Left lung (tissue), 14 donors: ENCODE measurements at places on chromosomes 6 and 20. TPM values are rescaled to one million over a fixed set of nuclear protein-coding genes. Genes with fewer than 3 reads are reported as not detected.
A peak's percentile ranks its signal among the peaks of the same experiment; 100 is the strongest.

DNA sequence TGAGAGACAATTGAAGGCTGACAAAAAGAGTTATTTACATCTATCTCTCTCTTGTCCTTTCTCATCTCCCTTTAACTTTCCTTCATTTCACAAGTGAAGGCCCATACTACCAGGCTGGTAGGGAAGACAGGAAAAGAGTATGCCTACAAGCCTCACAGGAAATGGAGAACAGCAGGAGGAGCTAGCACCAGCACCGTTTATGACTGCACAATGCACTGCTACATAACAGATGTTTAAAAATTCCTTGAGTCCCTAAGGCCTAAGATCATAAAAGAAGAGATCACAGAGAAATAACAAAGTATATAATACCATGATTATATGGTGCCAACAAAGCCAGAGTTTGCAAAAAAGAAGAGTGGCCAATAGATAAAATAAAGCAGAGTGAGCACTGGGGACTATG, 194.8 kb downstream of the UNC5CL start:
- no peak overlapping the region for H3K4me3 ChIP-seq
- no peaks in the 10 kb centered on the region for H3K4me1 ChIP-seq
- H3K36me3 ChIP-seq: no peaks in the 10 kb centered on the region
- no peak overlapping the region for H3K27ac ChIP-seq

- H3K4me3 ChIP-seq: peak overlapping the region; percentile 89
- peaks cover 11% of the 10 kb centered on the region for H3K27me3 ChIP-seq
- peak; percentile 26 for DNase-seq
- H3K36me3 ChIP-seq: no peaks in the 10 kb centered on the region
Observed at GRCh38 chr6:36028088-36028876, 674 bp downstream of the MAPK14 start.

DNA sequence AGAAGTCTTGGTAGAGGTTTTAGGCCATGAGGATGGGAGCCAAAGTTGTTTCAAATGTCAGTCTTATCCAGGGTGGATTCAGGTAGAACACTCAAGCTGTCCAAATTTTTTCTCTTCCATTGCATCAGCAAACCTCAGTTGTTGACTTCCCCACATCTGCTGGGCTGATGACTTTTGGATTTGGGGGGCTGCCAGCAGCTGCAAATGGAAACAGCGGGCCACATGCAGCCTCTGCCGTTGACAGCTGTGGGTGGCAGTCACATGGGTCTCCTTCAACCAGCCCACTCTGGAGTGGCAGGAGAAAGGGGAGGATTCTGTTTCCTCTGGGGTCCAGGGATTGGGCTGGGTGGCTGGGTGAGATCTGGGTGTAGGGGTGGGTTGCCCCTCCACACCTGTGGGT, 5.8 kb upstream of the MLN start:
- no peak overlapping the region for H3K4me3 ChIP-seq
- no peak for DNase-seq
- no peaks in the 10 kb centered on the region for H3K36me3 ChIP-seq
- no peak overlapping the region for H3K27ac ChIP-seq
- H3K27me3 ChIP-seq: peaks cover 89% of the 10 kb centered on the region

DNA sequence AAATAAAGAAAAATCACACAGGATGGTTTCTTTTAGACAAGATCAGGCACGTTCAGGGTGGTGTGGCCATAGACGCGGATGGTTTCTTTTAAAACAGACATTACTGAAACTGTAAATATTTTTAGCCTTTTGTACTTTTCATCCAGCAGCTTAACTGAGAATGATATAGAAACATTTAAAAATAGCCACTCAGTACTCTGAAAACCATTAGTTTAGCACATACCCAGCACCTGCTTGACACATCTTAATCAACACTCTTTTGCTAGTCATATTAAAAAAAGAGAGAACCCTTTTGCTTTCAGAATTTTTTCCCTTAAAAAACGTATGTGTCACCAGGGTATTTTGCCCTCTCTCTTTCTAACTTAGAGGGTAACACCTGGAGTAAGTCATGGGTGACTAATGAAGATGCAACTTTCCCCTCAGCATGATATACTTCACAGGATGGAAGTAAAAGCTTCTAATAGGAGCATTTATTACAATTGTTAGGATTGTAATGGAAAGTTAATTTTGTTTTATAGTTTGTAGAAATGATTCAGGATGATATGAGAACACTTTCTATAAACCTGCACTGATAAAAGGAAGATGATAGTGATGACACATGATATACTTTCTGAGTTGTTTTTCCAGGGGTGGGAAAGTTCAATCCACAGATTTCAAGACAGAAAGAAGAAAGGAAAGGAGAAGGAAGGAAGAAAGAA, 45.2 kb downstream of the BACH2 start:
- DNase-seq: no peak
- H3K27me3 ChIP-seq: no peaks in the 10 kb centered on the region
- no peaks in the 10 kb centered on the region for H3K36me3 ChIP-seq
- no peaks in the 10 kb centered on the region for H3K4me1 ChIP-seq

GRCh38 chr20:33445881-33446625, 2.5 kb upstream of the SNTA1 start:
- H3K4me1 ChIP-seq: peaks cover 16% of the 10 kb centered on the region
- DNase-seq: no peak
- H3K4me3 ChIP-seq: no peak overlapping the region
- H3K36me3 ChIP-seq: no peaks in the 10 kb centered on the region
- no peak overlapping the region for H3K27ac ChIP-seq

The GLO1 gene
- 109 TPM for polyA plus RNA-seq

- no peaks in the 10 kb centered on the region for H3K27me3 ChIP-seq
- no peak overlapping the region for H3K4me3 ChIP-seq
- no peak for DNase-seq
- H3K27ac ChIP-seq: no peak overlapping the region
- no peaks in the 10 kb centered on the region for H3K4me1 ChIP-seq
- no peaks in the 10 kb centered on the region for H3K36me3 ChIP-seq
Observed at GRCh38 chr20:47795214-47795907, 10.1 kb upstream of the SULF2 start.

The SLC24A3 gene
- polyA plus RNA-seq: 8.7 TPM

DNA sequence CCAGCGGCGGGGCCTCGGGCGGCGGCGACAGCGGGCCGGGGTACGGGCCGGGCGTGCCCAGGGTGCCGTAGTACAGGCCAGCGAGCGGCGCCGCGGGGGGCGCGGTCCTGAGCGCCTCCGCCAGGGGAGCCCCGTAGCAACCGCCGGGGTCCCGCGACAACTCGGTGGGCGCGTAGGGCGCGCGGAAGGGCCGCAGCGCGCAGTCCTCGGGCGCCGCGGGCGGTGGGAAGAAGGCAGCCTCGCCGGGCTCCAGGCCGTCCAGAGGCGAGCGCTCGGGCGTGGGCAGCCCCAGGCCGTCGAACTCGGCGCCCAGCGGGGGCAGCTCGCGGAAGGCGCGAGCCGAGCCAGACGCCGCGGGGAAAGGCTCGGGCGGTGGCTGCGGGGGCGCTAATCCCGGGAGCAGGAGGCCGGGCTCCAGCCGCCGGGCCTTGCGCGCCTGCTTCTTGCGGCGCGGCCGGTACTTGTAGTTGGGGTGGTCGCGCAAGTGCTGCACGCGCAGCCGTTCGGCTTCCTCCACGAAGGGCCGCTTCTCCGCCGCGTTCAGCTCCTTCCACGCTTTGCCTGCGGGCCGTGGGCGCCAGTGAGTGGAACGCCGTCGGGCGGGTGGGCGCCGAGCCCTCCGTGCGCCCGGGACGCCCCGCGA, 916 bp downstream of the SOX18 start:
- H3K4me1 ChIP-seq: peaks cover 11% of the 10 kb centered on the region
- H3K27me3 ChIP-seq: peaks cover 36% of the 10 kb centered on the region
- no peak for DNase-seq
- peak overlapping the region; percentile 56 for H3K27ac ChIP-seq
- peak overlapping the region; percentile 48 for H3K4me3 ChIP-seq
- peaks cover 8% of the 10 kb centered on the region for H3K36me3 ChIP-seq

The PPDPF gene
- 240 TPM for polyA plus RNA-seq
